Diencephalon (tissue), 1 donor: ENCODE measurements at places on chromosomes 3 and 15. TPM values are rescaled to one million over a fixed set of nuclear protein-coding genes. Genes with fewer than 3 reads are reported as not detected.

Gene C2CD4B
- 1.2 TPM for total RNA-seq

Gene FEZF2
- total RNA-seq = 1.6 TPM

Gene TRIP4
- total RNA-seq = 15.9 TPM

Gene CGNL1
- 11.3 TPM for total RNA-seq

Gene NOX5
- total RNA-seq = 0.23 TPM
